Muscle of arm (tissue), 14 donors: ENCODE measurements at places on chromosomes 2 and 18. TPM values are rescaled to one million over a fixed set of nuclear protein-coding genes. Genes with fewer than 3 reads are reported as not detected.

ASNSD1 gene
- not detected for polyA plus RNA-seq

OTOF gene
- polyA plus RNA-seq: 29.6 TPM

PFN4 gene
- 1.0 TPM for polyA plus RNA-seq

ZAP70 gene
- polyA plus RNA-seq: 2.6 TPM

CTNNA2 gene
- 0.66 TPM for polyA plus RNA-seq

KLHL41 gene
- 4,032 TPM for polyA plus RNA-seq

AQP12A gene
- polyA plus RNA-seq: 23.0 TPM

- DNase-seq: peak; percentile 86
Observed at GRCh38 chr2:68121873-68122679, 35.6 kb upstream of the PNO1 start.

- no peak for DNase-seq
Observed at GRCh38 chr18:79859314-79859713, 61.6 kb downstream of the KCNG2 start.

DNA sequence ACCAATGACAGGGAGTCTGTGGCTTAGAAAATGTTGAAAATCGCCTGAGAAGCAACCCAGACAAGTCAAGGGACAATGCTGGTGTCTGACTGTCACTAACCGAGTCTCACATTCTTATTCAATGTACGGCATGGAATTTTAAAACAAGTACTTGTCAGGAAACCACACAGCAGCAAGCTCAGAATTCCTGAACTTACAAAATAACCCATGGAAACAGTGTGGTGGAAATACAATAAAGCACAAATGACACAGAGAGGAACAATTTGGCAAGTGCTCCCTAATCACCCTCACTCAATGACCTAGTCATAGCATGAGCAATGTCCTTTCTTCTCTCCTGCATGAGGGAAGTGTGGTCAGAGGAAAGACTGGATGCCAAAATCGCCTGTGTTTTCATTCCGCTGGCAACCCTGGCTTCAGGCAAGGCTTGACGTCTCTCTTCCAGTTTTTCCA, 154.0 kb downstream of the SATB2 start:
- no peak for DNase-seq

DNA sequence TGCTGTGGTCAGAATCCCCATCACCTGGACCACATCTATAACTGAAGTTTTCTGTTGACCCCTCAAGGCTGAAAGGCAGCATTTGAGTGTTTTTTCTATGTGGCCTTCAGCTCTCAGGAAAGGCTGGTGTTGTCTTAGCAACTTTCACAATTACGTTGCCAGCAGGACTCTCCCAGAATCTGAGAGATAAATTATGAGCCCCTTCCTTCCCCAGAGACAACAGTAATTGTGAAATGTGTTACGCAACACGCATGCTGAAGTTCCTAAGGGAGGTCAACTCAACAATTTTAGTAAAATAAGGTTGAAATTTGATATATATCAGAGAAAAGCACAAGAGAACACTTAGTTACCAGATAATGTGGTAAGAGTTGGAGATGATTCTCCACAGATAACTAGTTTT, 216.5 kb upstream of the SLC8A1 start:
- DNase-seq: no peak

GRCh38 chr2:160269803-160270570, 69.9 kb upstream of the ITGB6 start:
- peak; percentile 94 for DNase-seq

DNA sequence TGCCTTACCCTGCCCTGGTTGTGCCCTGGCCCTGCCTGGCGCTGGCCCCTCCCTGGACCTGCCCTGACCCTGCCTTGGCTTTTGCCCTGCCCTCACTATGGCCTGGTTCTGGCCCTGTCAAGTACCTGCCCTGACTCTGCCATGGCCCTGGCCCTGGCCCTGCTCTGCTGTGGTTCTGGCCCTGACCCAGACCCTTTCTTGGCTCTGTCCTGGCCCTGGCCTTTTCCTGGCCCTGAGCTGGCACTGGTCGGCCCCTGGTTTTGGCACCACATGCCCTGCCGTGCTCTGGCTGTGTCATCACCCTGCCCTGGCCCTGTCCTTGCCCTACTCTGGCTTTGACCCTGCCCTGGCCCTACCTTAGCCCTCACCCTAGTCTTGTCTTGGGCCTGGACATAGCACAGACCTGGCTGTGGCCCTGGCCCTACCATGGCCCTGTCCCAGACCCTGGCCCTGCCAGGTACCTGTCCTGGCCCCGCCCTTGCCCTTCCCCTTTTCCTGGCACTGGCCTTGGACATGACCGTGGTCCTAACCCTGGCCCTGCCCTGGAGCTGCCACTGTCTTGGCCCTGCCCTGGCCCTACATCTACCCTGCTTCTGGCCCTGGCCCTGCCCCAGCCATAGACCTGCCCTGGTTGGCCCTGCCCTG, 4.8 kb upstream of the ANKRD62 start:
- no peak for DNase-seq

- no peak for DNase-seq
Observed at GRCh38 chr2:145725876-145726275, 1206.0 kb upstream of the ZEB2 start.

GRCh38 chr2:180848393-180848792, 132.0 kb upstream of the UBE2E3 start:
- no peak for DNase-seq

GRCh38 chr18:56973487-56973886, 173.4 kb upstream of the BOD1L2 start:
- no peak for DNase-seq

DNA sequence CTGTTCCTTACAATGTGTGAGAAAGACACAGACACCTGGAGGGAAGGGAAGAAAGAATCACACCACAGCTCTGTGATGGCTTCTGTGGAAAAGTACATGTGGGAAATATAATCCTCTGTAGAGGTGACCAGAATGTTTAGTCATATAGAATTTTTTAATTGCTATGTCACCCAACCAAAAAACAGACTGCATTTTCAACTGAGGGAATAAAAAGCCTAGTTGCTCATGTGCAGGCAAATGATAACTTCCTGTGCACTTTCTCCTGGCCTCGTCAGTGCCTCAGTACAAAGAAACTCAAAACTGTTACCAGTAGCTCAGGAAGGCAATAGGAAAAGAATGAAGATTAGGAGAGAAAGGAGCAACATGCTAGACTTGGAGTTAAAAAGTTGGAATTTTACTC, 326.8 kb downstream of the OSR1 start:
- no peak for DNase-seq

DNA sequence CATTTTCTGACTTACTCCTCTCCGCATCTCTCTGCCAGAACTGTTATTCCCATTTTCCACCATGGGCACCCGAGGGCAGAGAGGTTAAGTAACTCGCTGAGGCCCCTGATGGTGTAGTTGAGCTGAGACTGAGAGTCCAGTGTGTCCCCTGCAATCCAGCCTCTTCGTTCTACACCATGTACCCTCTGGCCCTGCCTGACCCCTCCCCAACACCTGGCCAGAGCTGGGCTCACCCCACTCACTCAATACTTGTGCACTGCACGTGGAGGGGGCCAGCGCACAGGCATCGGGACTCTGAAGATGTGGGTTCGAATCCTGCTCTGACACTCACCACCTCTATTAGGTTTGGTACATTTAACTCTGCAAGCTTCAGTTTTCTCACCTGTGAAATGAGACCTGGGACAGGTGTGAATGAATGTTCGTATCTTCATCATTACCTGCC, 24.3 kb upstream of the FOSL2 start:
- no peak for DNase-seq

DNA sequence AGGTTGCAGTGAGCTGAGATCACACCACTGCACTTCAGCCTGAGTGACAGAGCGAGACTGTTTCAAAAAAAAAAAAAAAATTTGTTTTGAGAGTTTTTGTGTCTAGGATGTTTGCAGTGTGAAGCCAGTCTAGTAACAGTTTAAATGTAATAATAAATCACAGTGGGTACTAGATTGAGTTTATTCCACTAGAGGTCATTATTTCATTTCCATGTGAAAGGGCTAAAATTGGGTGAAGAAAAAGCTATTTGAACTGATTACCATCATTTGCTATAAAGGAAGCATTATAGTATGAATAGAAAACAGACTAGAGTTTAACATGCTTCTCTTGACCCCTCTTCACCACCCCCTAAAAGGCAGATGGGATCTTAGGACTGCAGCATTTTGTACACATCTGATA, 20.3 kb downstream of the SNRPD1 start:
- no peak for DNase-seq

GRCh38 chr2:204984518-204984917, 439.2 kb downstream of the PARD3B start:
- DNase-seq: no peak

DNA sequence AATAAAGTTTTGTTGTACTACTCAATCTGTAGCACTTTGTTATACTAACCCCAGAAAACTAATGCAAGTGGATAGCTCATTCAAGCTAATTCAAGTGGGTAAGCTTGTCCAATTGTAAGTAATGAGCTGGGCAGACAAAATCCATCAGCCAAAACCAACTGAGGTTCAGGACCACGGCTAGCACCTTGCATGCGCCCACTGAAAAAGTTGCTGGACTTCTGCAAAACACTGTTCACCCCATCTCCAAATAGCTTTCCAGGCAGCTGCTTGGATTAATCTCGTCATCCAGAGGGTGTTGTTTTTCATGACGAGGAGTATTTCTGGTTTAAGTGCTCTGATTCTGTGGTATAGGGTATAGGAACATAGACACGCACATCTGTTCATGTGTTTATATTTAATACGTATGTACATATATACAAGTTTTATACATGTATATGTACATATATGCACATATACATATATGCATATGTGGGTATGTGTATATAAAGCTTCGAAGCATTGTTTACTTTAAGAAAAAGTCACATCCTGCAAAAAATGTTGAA, 307.5 kb downstream of the GALR1 start:
- peak; percentile 62 for DNase-seq

DNA sequence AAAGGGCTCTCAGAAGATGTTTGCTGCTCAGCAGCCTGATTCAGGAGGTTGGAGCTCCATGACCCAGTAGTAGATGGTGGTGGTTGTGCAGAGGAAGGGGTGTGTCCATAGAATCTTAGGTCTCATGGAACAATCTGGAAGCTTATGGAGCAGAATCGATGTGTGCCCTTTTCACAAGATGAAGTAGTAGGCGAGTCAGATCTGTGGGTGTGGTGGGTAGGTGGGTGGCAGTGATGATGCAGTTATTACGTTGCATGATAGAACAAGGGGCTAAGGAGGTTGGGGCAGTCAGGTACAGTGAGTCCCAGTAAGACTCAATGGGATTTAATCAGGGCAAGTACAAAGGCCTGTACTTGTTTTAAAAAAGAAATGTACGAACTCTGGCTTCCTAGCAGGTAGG, 9.1 kb downstream of the TET3 start:
- no peak for DNase-seq

- DNase-seq: no peak
Observed at GRCh38 chr2:17758118-17758517, 4.2 kb downstream of the GEN1 start.

DNA sequence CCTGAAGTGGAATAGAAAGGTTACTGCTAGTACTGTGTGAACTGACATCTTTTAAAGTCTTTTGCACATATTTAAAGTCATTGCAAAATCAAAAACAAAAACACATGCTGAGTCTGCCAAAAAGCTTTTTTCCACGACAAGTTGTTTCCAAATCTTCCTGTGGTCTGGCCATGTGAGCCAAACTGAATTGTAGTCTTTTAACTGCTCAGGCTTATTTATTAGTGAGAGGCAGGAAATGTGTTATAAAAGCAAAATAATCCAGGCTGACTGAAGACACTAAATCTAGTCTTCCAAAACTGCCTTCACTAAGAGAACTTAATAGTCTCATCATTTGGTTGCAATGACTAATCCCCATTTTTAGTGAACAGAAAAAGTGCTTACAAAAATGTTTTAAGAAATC, 2.3 kb downstream of the KRCC1 start:
- peak; percentile 48 for DNase-seq

GRCh38 chr2:85728342-85728741, 25.4 kb upstream of the ATOH8 start:
- DNase-seq: no peak

DNA sequence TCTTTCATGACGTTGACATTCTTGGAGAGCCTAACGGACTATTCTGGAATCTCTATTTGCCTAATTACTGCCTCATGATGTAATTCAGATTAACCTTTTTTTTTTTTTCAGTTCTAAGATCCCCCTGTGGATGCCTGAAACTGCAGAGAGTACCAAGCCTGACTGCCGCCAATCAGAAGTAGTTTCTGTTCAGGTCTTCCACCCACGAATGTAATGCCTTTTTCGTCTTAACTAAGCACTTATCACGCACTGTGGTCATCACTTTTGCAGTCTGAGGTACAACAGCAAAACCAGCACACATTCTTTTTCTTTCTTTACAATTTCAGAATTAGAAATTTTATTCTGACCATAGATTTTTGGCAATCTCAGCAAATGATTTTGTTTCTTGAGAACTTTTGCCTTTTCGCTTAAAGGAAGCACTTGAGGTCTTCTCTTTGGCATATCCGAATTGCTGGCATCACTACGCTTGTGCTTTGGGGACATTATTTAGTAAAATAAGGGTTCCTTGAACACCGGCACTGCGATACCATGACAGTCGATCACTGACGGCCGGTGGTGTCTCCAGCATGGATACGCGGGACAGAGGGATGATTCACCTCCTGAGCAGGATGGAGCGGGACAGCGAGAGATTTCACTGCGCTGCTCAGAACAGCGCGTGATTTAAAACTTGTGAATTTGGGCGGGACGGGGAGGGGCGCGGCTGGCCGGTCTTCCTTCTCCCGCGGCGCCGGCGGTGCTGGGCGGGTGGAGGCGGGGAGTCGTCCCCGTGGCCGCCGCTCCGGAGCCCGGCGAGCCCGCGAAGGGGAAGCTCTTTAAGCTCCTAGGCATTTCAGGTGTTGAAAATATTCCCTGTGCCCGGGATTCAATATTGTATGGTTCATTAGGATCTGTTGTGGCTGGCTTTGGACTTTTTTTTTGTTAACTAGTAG, 32.0 kb upstream of the GPR55 start:
- DNase-seq: peak; percentile 15

- no peak for DNase-seq
Observed at GRCh38 chr2:105769504-105769903, 24.8 kb downstream of the NCK2 start.

DNA sequence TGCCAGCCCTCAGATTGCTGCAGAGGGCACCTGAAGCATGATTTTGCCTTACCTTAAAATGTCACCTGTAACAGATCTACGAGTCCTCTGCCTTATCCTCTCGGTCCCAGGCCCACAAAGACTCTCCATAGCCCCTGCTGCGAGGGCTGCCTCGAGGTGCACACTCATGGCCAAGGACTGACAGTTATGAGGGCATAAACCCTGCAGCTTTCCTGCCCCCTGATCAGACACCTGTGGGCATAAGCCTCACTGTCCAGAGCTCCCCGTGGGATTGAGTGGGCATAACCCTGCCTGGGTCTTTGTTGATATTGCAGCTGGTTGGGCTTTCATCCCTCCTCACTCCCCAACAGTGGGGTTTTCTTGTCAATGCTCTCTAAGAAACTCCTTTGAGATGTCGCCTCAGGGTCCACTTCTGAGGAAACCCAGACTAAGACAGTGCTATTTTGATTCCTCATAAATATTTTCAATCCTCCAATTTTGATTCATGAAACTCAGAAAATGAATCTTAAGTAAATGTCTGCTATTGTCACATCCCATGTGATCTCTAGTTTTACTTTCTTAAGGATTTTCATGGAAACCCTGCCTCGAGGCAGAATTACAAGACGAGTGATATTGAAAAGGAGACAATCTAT, 108.5 kb upstream of the NCK2 start:
- DNase-seq: no peak
